ENCODE measurements at places on chromosomes 5 and 9.

DNA sequence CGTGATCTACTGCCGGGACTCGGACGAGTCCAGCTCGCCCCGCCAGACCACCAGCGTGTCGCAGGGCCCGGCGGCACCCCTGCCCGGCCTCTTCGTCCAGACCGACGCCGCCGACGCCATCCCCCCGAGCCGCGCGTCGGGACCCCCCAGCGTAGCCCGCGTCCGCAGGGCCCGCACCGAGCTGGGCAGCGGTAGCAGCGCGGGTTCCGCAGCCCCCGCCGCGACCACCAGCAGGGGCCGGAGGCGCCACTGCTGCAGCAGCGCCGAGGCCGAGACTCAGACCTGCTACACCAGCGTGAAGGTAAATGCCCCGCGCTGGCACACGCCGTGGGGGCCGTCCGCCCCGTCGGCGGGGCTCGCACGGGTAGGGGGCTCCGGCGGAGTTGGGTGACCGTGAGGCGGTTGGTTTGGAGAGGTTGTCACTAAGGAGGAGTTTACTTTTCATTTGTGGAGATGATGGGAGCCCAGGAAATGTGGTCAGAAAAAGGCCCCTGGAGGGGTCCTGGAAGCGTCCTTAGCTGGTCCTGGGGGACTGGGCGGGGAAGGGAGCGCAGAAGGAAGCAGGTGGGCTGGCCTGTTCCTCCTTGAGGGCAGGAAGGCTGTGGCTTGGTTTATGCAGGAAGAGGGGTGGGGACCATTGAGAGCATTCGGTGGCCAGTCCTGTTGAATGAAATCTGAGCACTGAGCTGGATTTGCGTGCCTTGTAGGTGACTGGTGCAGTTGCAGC, 647 bp downstream of the PDE8B start:
- no peak for DNase-seq

DNA sequence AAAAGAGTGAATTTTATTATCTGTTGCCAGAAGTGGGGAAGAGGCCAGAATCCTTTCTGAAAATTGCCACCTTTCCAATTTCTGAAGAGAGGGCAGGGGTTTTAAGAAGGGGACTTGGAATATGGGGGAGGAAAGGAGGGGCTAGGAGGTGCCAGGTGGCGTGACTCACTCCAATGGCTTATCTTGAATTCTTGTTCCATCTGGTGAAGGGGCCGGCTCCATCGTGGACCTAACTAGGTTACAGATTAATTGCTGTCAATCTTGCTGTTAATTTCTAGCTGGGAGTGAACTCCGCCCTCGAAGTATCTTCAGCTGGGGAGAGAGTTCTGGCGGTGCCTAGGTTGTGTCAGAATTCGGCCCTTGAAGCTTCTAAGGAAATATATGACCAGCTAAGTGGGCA, 138.7 kb downstream of the YTHDC2 start:
- DNase-seq: no peak

DNA sequence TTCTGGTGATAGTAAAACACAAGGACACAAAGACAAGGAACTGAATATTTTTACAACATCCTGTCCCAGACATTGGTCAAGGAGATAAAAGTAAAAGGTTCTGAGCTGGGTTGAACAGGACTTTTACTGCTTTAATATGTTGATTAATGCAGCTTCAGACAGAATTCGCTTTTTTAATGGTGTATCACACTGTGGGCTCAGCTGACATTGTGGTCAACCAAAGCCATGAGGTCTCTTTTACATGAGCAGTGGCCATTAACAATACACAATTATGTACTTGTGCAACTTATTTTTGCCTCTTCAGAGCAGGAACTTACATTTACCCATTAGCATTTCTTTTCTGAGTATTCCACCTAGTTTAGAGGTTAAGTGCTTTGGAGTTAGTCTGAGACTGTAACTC, 22.8 kb upstream of the ERBIN start:
- DNase-seq: no peak

DNA sequence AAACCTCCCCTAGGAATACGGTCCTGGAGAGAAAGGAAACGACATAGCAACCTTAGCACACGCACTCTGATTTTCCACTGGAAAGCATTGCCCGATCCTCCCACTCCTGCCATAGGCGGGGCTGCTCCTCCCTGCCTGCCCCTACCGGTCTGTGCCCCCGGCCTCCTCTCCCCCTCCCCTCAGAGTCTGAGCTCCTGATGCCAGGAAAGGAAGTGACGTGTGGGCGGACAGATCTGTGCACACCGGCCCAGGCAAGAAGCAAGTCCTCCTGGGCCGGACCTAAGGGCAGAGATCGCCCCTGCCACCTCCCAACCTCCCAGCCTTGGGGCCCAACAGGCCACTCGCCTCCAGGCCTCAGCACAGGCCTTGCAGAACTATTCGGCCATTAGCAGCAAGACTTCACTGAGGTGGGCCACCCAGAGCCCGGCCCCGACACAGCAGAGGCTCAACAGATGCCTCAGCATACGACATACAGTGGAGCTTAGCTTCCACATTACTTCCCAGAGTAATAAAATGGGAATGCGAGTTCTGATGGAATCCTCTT, 7.2 kb downstream of the NINJ1 start:
- DNase-seq: no peak

Measured in CD4-positive, alpha-beta T cell treated with Interleukin-2 at 100 ng/mL for 4 hours (primary cell).